ENCODE measurements at places on chromosomes 6 and 20.

DNA sequence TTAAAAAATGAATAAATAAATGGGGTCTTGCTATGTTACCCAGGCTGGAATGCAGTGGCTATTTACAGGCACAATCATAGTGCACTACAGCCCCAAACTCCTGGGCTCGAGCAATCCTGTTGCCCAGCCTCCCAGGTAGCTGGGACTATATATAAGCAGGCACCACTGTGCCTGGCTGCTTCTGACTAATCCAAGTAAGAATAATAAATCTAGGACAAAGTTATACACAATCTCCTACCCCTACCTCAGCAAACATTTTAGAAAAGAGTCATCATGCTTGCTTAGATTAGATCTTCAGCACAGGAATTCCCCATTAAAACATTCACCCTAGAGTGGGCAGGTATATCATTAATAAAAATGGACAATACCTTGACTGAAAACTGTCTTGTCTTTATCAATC lies 124.6 kb downstream of the REV3L start:
- no peak for DNase-seq

DNA sequence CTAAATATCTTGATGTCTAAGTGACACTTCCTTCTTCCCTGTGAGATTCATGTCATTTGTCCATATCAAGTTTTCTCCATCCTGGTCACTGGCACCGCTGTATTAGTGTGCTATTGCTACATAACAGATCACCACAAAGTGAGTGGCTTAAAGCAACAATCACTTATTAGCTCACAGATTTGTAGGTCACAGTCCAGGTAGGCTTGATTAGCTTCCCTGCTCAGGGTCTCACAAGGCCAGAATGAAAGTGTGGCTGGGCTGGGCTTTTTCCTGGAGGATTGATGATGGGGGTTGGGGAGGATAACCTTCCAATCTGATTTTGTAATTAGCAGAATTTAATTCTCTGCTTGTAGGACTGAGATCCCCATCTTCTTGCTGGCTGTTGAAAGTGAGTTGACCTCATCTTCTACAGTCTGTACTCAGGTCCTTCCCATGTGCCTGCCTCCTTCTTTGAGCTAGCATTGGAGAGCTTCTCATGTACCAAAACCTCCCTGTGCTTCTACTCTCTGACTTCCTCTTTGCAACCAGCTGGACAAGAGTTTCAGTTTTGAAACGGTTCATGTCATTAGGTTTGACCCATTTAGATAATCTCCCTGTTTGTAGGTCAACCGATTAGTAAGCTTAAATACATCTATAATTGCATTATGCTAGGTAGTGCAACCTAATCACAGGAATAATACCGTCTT lies 152.4 kb upstream of the MAN1A1 start:
- no peak for DNase-seq

- no peak for DNase-seq
Measured at GRCh38 chr6:30042914-30043313, 18.2 kb upstream of the POLR1H start.

DNA sequence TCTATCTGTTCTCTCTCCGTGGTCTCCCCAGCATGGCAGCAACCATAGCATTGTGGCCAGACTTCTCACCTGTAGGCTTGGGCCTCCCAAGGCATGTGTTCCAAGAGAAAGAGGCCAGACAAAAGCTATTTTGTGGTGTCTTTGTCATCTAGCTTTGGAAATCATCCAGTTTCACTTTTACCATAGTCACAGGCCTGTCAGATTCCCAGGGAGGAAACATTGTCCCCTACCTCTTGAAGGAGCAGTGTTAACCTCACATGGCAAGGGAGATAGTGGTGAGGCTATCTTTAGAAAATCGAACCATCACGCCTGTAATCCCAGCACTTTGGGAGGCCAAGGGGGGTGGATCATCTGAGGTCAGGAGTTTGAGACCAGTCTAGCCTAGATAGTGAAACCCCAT lies 42.3 kb upstream of the RALGAPA2 start:
- no peak for DNase-seq

Data from right forelimb (tissue), 1 donor.